ENCODE measurements at places on chromosomes 2 and 18.

DNA sequence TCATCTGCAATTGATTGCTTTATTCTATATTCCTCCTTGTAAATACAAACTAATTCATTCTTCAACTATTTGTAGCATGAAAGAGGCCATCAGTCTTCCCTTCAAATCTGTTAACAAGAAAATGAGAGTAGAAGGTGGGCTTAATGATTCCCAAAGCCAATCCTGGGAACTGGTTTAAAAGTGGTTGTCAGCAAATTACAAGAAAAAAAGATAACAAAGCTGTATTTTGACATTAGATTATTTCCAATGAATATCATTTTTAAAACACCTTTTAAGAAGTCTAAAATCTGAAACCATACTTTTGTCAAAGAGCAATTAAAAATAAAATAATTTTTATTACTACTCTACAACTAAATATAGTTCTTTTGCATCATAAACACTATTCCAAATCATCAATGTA, 139.2 kb downstream of the DYM start:
- no peak for DNase-seq

- DNase-seq, result no peak
Measured at GRCh38 chr18:11751341-11752115, 62.5 kb downstream of the GNAL start.

- peak; percentile 92 for DNase-seq
Measured at GRCh38 chr18:50194631-50195532, at the start of gene MYO5B. Gene MYO5B (minus strand): TSS chr18:50195147. CDS start chr18:50194793, 354 bp downstream.

DNA sequence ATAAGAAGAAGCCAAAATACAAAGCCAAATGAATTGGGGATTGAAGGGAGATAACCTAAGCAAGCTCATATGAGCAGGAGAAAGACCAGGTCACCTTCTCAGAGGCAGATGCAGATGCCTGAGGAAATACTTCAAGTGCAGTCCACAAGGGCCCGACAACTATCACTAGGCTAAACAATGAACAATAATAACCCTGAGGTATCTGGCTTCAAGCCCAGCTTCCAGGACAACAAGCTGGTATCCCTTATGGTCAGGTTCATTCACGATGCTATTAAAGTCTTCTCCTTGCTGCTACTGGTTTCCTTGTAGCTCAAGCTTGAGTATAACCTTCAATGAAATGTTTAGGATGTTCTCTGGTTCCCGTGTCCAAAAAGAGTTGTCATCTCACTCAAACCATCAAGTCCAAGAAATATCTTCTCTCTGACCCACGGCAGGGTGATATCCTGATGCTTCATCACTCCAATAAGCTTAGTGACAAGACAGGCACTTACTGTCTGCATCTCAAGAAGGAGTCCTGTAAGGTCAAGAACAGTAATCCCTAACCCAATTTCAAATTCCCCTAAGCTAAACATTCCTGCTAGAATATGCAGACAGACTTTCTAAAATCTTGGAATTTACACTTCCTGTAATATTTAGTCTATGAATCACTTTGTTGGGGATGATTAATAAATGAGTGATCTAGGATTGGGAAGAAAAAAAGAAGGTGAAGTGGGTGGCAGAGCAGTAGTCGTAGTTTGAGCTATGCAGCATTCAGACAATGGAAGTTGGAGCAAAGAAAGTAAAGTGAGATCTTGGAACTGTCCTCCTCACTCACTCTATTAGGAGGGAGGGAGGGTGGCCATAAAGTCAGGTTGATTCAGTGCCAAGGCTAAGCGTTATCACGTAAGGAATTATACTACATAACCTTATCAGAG, 33.1 kb downstream of the CHN1 start:
- DNase-seq, result peak; percentile 2

- no peak for DNase-seq
Measured at GRCh38 chr2:176094349-176094748, 1.8 kb downstream of the HOXD13 start.

DNA sequence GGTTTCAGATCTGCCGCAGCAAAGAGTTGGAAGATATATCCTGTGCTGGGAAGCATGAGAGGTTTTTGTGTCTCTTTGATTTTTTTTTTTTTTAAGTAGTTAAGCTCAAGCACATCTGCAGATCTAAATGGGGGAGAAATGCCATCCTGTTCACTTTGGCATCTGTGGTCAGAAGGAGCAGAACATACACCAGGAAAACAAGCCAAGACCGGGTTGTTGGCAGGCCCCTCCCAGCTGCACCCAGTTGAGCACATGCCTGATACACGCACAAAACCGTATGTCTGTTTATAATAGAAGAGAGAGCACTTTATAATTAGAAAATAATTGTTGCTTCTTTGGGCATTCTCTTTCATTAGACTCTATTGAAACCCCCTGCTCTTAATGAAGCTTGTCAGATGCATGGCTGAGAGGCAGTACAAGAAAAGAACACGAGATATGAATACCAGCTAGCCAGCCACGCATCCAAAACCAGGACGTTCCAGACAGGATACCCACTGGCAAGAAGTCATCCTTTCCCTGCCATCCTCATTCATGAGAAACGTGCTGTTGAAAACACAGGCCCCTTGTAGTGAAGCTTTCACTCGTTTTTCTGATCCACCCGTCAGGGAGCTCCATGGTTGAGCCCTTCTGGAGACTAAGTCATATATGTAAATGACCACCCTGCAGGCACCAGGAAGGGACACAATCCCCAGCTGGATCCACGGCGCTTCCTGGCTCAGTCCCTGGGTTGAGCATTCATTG, 152.2 kb downstream of the ALPK2 start:
- DNase-seq, result no peak

GRCh38 chr2:173881886-173882285, 83.3 kb downstream of the SP3 start:
- no peak for DNase-seq

DNA sequence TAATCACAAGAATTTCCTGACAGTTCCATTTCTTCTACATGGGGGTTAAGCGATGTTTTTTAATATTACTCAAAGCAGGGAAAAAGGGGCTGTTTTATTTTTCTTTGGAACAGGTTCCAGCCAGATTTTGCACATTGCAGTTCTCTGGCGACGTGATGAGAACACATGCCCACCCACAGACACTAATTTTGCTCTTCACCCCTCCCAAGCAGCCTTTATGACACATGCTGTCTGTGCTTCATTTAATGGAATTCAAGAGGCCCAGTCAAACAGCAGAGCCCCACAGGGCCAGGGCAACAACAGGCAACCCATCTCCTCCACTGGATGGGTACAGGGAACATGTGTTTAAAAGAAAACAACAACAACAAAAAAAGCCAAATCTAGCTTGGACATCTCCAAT, 70.8 kb downstream of the SPRED2 start:
- no peak for DNase-seq

DNA sequence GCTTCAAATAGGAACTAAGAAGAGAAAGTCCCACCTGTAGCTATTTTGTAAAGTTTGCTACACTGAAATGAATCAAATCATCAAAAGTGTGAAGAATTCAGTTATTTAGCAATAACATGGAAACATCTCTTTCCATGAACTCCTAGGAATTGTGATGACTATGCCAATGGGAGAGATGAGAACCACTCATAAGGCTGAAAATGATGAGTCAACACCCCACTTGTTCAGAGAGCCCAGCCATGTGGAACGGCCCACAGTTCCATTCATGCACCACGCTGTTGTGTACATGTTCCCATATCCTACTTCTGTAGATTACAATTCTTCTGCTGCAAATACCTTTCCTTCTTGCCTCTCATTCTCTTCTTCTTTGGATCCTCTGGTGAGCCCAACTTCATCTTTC, 645.5 kb upstream of the ID2 start:
- no peak for DNase-seq

- no peak for DNase-seq
Measured at GRCh38 chr2:231680285-231680991, 27.9 kb upstream of the PTMA start.

GRCh38 chr2:85917887-85918795, 29.4 kb upstream of the ST3GAL5 start:
- no peak for DNase-seq

DNA sequence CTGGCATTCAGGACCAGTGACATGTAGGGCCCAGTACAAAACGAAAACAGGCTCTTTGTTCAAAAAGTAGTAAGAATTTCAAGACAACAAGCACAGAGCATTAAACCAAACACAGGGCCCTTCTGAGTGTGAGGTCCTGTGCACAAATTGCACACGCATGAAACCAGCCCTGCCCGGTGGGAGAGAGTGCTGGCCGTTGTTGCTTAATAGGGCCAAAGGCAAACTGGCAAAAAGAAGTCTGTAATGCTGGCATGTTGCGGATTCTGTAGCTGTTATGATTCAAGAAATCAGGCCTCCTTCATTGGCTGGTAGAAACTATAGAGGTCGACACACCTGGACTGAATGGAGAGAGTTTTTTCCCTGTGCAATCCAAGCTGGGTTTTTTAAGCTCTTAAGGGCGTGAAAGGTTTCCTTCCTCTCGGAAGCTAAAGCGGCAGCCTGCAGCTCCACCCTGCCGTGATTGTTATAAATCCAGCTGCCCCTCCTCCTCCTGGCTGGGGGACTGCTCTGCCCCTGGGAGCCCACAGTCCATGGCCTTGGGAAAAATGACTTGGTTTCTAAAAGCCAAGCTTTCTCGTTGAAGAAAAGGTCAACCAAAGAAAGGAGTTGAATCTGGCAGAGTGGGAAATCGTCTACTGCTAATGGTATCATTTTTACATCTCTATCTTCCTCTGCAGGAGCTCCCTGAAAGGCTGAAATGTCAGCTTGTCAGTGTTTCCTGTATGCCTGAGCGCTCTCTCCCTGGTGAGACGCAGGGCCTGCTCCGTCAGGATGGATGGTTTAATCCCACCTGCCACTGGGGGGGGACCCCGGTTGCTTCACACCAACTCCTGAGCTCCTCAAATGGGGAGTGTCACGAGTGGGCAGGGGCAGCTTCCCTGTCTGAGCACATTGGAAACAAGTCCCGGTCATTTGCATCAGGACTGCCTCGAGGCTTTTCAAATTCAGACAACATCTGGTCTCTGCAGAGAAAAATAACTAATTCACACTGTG, 143.6 kb downstream of the ALPK2 start:
- no peak for DNase-seq

DNA sequence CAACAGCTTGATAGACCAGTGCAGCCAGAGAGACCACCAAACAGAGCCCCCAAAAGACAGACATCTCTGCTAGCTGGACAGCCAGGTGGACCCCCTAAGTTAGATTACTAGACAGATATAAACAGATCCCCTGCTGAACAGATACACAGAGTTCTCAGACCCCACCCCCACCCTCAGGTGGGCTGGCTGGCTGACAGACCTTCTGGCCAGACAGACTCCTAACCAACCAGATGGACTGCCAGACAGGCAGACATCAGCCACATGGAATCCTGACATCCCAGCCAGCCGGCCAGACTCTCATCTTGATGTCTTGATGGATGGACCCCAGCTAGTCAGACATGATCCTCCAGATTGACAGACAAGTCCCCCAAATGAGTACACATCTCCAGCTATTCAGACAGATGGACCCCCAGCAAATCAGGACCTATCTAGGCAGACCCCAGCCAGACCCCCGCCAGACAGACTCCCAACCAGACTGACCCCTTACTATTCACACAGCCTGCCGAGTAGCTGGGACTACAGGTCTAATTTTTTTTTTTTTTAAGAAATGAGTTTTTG, 18.0 kb downstream of the PTPN18 start:
- no peak for DNase-seq

DNA sequence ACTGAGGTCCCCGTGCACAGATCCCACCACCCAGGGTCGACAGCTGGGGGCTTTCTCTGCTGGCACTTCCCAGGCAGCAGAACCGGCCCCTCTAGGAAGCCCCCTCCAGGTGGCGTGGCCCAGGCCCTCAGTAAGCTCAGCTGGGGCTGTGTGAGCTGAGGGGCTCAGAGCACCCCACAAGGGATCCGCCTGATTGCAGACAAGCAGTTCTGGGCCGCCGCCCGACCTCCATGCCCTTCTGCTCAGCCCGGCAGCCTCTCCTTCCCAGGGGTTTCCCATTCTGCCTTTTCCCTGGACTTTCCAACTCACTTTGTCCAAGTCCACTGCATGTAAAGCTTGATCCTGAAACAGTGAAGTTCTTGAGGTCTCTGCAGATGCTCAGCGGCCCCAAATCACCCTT, 76.4 kb downstream of the NFATC1 start:
- no peak for DNase-seq

- DNase-seq, result peak; percentile 19
Measured at GRCh38 chr2:202034249-202035088, 814 bp downstream of the FZD7 start.

DNA sequence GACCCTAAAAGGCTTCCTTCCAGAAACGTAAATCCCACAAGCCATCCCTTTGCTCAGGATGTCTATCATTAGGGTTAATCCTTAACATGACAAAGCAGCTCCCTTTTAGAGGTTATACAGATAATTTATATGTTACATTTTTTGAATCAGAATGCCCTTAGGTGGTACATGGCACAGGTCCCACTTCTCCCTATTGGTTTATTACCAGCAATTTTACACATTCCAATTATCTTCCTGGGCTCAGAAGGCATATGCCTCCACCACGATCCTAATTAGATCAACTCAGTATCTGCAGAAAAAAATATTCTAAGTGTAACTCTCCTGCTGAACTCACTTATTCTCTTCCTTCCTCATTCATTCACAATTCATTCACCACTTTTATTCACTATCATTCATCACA, 507.0 kb upstream of the MAP2 start:
- DNase-seq, result no peak

- no peak for DNase-seq
Measured at GRCh38 chr2:241951920-241952319, 82.4 kb downstream of the RTP5 start.

- no peak for DNase-seq
Measured at GRCh38 chr2:51093016-51093415, 61.1 kb upstream of the NRXN1 start.

GRCh38 chr2:80364524-80365212, 60.1 kb upstream of the LRRTM1 start:
- DNase-seq, result no peak

DNA sequence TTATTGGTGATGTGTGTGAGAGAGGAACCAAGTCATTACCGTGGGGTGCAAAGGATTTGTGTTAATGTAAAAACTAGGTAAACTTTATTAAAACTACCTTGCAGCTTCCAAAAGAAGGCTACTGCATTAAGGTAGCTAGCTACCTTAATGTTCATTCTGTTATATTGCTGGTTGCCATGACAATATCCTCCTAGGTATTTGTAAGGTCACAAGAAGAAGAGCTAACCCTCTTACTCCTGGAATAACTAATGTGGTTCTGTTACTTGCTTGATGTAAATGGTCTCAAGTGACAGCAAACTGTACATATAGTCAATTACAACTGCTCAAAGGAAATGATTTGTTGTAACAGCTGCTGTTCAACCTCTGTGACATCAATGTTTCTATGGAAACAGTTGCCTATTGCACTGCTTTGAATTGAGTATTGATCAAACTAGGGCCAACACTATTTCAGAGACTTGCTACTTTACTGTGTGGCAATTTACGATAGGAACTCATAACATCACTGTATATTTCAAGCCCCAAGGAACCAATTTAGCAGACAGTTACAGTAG, 319.8 kb upstream of the HNRNPA3 start:
- DNase-seq, result no peak
